ENCODE measurements at places on chromosomes 7 and 10. TPM values are rescaled to one million over a fixed set of nuclear protein-coding genes. Genes with fewer than 3 reads are reported as not detected.

Gene IL2RA
- total RNA-seq, result not detected

Gene TAF5
- total RNA-seq, result 4.8 TPM

Gene ZP3
- 0.89 TPM for total RNA-seq

Gene DDC
- total RNA-seq, result not detected

Gene OPALIN
- total RNA-seq, result not detected
